ENCODE measurements at places on chromosomes 7 and 10.

DNA sequence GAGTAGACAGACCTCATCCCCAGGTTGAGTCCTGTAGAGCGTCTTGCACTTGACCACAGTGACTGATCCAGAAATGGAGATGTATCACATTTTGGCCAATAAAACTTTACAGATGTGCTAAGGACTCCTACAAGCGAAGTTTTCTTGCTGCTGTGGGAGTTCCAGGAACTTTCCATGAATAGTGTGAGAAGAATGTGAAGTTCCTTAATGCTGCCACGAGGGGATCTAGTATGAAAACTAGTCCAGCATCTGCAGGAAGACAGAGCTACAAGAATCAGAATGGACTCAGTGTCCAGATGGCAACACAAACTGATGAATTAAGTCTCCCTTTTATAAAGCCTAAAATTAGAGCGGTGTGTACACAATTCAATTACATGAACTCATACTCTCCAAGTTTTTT, 14.8 kb upstream of the LSM8 start:
- no peak for DNase-seq

DNA sequence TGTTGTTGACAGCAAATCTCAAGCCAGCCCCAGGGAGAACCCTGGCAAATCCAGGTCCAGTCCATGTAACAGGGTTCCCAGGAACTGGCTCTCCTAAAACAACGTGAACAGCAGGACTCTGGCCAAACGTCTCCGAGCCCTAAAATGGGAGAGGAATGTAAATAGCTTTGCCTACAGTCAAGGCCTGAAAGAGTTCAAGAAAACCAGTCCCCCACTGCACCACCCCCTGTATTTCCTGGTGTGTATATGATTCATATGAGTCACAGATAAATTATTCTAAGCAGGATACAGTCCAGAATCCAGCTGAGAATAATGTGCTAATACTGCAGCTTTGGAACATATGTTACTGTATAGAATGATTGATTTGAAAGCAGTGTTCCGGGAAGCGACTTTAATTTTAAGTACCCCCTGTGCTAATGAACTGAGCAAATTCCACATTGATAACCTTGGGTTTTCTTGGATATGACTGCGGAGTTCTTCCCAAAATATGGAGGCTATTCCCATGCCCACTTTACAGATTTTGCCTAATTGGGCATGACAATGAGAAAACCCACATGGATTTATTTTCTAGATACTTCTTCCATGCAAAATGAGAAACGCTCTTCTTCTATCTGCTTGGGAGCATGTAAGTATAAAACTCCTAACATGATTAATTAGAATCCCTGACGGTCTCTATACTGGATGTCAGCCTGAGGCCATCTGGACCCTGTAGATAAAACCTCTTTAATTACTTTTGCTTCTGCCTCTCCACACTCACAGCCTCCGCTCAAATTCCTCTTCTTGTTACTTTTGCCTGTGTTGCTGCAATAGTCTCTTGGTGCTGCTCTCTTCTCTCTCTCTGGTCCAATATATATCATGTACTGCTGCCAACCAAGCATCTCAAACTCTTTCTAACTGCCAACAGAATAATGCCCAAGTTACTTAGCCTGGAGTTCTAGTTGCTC, 50.2 kb downstream of the LAMB4 start:
- DNase-seq: no peak

- DNase-seq: no peak
These were observed 48.4 kb downstream of the SHH start for GRCh38 chr7:155763691-155764437.

- DNase-seq: no peak
These were observed 133.7 kb downstream of the PTPRZ1 start for GRCh38 chr7:122006687-122007086.

GRCh38 chr10:43198682-43199005, 60.4 kb downstream of the CSGALNACT2 start:
- DNase-seq: no peak

DNA sequence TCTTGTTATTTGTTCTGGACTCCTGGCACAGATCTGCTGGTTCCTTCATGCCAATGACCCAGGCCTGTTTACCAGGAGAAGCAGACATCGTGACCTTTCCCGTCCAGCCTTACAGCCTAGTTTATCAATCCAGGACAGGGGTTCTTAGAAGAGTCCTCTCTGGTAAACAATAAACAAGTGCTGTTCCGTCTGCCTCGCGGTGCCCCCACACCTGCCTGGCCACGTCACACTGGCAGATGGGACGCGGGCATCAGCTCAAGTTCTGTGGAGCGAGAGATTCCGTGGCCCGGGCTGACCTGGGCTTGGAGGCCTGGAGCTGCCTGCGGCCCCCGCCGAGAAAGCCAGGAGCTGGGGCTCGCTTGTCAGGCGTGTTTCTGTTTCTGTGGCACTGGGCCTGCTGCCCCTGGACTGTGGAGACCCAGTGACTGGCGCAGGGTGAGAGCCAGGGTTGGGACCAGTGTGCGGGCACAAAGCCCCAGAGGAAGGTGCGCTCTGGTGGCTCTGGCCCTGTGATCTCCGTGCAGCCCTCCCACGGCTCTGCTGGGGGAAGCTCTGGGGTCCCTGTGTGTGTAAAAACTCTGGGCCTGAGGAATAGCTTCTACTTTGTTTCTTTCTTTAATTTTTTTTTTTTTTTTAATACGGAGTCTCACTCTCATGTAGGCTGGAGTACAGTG, 28.4 kb upstream of the PFKFB3 start:
- DNase-seq: no peak

DNA sequence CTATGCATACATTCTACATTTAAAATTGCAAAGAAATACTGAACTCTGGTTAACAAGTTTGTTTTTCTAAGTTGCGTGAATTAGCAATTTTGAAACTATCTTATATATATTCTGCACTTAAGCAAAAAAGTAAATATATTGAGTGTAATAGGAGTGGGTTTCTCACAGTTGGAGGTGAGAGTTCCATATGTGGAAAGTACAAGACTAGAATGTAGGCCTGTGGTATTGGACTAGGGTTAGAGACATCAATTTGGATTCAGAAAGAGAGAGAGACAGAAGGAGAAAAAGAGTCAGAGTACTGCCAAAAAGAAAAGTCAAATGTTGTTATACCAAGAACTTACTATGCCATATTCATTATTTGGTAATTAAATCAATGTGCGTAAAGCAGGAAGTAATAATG, 47.3 kb upstream of the ITGB8 start:
- no peak for DNase-seq

DNA sequence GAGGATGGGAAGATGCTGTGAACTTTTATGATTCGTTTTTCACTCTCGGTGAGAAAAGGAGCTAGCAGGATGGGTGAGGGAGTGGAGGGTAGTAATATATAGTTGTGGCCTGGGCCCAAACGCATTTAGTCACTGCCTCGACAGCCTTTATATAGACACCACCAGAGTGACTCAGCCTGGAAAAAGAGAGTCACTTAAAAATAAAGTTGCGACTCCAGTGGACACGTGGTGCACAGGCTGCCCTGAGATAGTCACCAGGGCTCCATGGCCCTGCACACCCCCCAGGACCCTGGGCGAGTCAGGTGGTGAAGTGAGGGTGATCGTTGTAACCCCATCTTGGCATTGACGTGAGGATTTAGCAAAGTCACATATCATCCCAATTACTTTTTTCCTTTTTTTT, 106.7 kb downstream of the CUX1 start:
- DNase-seq: no peak

DNA sequence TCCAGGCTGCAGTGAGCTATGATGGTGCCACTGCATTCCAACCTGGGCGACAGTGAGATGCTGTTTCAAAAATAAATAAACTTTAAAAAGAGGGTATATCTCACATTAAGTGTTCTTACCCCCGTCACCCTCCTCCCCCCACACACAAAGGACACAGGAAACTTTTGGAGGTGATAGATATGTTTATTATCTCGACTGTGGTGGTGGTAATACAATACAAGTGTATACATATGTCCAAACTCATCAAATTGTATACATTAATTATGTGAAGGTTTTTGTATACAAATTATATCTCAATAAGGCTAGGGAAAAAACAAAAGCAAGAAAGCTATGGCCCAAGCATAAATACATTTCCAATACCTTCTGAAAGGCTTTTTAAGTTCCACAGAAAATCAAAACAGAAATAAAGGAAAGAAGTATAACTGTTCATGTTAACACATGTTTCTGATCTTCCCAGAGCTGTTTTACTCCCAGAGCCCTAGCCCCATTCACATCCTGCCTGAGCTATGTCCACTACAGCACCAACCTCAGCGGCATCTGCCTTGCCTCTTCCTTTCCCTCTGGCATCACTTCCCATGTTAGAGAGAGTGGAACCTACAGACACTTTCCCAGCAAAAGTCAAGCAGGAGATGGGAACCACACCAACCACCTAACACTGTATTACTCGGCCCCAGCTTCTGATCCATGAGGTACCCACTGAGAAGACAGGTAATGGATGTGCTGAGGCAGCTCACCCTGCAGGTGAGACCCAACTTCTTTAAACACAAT, 48.1 kb downstream of the SGMS1 start:
- no peak for DNase-seq

DNA sequence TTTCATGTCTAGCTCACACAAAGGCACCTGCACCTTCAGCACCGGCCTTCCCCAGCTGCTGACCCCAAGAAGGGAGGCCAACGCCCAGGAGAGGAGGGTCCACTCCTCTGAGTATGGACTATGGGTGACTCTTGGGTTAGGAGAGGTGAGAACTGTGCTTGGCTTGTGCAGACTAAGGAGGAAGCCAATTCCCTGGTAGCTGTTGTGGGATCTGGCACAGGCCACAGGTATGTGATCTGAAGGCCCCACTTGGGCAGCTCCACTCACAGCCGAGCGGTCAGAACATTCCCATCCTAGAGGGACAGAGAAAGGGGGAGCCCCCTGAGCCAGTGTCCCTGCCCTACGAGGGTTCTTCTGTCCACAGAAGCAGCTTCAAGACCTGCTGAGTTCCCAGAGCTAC, 52.8 kb upstream of the FIGNL1 start:
- no peak for DNase-seq

Measured in naive thymus-derived CD4-positive, alpha-beta T cell (primary cell).